Suppressor macrophage treated with lipopolysaccharide for 4 hours (primary cell): ENCODE measurements at places on chromosomes 2 and 18.

DNA sequence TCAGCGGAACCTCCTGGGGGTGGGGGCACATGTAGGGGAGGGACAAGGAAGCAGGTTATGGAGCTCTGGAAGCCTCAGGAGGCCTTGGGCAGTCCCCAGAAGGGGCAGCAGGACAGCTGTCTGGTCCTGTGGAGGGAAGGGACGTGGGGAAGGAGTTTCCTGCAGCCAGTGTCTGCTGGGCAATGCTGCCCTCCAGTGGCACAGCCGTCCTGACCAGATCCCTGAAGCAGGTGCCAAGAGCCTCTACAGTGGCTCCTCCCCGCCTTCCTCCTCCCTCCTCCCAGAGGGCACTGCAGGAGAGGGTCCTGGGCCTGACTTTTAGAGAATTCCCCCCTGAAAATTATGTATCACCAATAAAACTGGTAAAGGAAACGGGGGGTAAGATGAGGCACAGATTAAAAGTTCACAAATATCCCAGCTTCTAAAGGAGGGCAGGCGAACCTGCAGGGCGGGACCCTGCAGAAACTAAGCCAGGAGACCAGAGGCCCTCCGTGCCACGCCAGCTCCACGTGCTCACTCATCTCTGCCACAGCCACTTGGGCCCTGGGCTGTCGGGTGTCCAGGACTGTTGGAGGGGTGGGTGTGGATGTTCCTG lies 258.5 kb downstream of the TWIST2 start:
- no peak for DNase-seq

DNA sequence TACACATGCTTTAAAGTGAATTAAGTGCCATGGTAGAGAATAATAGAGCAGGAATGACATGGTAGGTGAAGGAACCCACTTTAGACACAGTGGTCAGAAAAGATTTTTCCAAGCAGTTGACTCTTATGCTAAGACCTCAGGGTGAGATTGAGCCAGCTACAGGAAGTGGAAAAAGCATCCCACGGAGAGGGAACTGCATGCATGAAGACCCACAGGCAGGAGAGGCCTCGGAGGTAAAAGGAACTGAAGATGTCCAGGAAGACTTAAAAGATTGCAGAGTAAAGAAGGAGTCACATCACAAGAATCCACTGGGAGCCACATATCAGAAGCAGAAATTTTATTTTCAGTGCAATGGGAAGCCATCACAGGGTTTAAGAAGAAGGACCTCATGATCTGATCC lies 499.2 kb upstream of the FAM98A start:
- no peak for DNase-seq

- DNase-seq = no peak
Observed at GRCh38 chr18:28712172-28712571, 535.2 kb upstream of the CDH2 start.

GRCh38 chr2:133171393-133172004 lies 396.8 kb downstream of the NCKAP5 start:
- DNase-seq = peak; percentile 59

DNA sequence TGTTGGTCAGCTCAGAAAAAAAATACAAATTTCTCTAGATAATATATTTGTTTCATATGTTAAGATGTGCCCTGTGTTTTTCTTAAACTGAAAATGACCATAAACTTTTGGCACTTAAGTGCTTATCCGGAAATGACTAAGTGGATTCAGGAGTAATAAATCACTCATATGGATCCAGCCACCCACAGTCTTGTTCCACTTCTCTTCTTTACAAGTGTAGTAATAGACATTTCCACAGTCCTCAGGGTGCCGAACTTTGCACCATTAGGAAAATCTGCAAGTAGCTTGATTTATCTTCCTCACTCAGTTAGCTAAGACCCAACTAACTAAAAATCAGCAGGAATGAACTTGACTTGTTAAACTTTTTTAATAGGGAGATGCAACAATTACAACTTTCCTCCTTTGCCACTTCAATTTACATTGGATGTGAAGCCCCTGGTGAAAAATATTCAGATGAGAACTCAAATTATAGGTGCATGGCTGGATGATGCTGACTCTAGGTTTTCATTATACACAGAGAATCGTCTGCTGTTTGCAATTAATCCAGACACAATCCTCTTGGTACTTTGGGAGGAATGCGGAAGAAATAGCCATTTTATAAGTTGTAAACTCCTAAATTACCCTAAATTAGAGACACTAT lies 322.5 kb downstream of the ARHGAP15 start:
- peak; percentile 80 for DNase-seq

- no peak for DNase-seq
Observed at GRCh38 chr18:39031647-39032046, 1466.0 kb upstream of the CELF4 start.

DNA sequence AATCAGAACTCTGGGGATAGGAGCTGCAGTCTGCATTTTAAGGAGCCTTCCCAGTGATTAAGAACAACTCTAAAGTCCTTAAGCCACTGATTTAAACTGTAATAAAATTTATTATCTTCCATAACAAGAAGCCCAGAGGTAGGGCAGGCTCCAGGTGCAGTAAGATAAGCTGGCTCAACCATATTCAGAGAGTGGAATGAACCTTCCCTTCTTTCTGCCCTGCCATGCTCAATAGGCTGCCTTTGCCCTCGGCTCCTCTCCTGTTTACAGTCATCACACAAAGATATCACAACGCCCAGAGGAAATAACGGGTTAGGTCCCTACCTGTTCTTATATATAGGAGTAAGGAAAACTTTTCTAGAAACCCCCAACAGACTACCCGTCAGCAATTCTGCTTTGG lies 90.5 kb upstream of the CDCA7 start:
- no peak for DNase-seq

- DNase-seq = peak; percentile 20
Observed at GRCh38 chr2:174729797-174730697, 34.2 kb downstream of the CHRNA1 start.

- no peak for DNase-seq
Observed at GRCh38 chr2:125398738-125399524, 1257.0 kb upstream of the GYPC start.

- DNase-seq = no peak
Observed at GRCh38 chr2:43115881-43116280, 110.5 kb downstream of the ZFP36L2 start.

DNA sequence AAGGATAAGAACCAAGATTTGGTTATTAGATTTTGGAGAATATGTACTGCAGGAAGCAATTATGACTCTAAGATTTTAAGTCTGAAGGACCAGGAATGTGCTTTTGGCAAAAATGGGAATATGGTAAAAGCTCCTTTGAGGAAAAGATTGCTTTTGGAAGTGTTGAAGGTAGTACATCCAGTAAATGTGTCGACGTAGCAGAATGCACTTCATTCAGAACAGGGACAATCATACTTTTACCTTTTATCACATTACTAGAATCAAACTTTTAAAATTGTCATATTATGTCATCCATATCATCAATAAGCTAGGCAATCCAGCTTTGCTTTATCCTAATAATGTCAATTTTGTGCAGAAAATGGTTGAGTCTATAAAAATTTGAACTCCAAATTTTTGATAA lies 74.3 kb upstream of the MSTN start:
- DNase-seq = no peak

- DNase-seq = no peak
Observed at GRCh38 chr2:226813148-226813701, 13.6 kb upstream of the IRS1 start.

DNA sequence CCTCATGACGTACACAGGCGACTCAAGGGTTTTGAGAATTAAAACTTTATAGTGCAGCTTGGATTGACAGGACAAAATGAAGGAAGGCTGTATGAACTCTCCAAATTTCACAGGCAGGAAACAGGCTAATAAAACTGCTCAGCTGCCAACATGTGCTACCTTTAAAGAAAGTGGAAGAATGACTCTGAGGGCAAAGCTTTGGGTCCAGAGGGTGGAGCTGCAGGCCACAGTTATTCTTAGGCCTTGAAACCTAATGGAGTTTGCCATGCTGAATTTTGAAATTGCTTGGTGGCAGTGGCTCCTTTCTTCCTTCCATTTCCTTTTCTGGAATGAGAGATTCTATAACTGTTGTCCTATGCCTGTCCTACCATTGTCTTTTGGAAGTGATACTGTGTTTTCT lies 34.8 kb downstream of the HAT1 start:
- DNase-seq = peak; percentile 21

DNA sequence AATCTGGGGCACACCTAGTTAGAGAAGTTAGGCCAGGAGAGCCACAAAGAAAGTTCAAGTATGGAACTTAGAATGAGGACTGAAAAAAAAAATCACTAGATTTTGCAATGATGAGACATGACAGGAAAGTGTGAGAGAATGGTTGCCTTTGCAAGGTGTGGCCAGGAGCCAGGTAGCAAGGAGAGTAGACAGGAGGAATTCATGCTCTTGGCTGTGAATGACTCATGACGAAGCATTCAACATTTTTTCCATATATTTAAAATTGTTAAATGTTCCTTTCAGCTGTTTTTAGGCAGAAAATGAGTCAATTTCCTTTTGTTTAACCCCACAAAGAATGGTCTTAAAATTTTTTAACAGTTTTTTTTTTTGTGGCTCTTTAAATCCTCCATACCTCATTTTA lies 636.9 kb downstream of the PLCL1 start:
- DNase-seq = no peak

DNA sequence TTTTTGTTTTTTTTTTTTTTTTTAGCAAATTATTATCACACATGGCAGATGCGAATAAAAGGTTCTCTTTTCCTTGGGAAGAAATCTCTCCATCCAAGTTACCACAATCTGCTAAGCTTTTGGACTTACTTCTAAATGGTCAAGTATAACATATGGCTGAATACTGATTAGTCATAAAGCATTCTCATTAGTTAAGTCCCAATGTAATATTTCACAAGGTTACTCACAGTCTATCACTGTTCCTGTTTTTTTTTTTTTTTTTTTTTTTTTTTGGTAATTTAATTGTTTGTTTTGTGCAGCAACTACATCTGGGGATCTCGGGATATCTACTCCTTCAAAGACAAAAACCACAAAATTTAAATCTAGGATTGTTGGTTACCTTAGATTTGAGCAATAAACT lies 771.7 kb downstream of the CPS1 start:
- DNase-seq = no peak

DNA sequence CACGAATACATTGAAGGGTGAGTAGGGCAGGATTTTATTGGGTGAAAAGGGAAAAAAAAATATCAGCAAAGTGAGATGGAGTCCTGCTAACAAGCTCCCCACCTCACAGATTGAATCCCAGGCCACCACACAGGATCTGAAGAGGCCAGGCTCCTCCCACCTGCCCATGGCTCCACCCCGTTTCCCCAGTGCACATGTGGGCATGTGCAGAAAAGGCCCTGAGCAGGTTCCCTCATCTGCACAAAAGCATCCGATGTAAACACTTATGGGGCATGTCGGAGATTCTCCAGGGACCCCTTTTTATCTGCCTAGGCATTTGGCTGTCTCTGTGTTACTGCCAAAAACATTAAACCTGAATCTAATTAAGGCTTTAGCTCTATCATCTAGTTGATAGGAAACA lies 35.2 kb downstream of the SKA1 start:
- DNase-seq = no peak

- DNase-seq = no peak
Observed at GRCh38 chr2:107336526-107336925, 450.6 kb upstream of the ST6GAL2 start.

- no peak for DNase-seq
Observed at GRCh38 chr2:198134293-198134955, 330.0 kb downstream of the PLCL1 start.

DNA sequence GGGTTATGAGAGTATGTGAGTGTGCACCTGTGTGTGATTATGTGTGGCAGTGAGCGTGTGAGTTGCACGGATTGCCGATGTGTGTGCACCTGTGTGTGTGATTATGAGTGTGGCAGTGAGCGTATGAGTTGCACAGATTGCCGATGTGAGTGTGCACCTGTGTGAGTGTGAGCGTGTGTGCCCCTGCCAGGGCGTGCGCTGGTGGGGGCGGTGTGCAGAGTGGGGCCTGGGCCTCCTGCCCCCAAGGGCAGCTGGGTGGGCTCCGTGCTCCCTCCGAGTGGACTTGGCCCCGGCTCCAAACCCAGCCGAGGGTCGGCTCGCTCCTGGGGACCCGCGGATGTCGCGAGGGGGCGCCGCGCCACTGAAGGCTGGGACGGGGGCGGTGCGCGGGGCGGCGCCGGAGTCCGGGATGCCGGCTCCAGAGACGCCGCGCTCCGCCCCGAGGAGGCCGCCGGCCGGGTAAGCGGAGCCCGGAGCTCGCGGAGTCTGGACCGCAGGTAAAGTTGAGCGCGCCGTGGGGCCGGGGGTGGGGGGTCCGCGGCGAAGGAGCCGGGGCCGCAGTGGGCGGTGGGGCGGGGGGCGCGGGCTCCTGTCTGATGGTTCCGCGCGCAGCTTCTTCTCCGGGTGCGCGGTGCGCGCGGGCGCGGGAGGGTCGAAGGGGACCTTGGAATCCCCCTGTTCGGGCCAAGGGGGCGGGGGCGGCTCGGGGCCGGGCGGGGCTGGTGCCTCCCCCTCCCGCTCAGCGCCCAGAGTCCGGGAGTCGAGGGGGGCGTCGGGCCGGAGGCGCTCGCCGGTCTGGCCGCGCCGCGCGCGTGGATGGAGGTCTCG lies at the start of gene KCNG2:
Gene KCNG2, plus strand, starts transcription at position 421 of the 828 bp plus-strand sequence. CDS start 65,730 bp downstream, outside the sequence.
- peak; percentile 33 for DNase-seq

DNA sequence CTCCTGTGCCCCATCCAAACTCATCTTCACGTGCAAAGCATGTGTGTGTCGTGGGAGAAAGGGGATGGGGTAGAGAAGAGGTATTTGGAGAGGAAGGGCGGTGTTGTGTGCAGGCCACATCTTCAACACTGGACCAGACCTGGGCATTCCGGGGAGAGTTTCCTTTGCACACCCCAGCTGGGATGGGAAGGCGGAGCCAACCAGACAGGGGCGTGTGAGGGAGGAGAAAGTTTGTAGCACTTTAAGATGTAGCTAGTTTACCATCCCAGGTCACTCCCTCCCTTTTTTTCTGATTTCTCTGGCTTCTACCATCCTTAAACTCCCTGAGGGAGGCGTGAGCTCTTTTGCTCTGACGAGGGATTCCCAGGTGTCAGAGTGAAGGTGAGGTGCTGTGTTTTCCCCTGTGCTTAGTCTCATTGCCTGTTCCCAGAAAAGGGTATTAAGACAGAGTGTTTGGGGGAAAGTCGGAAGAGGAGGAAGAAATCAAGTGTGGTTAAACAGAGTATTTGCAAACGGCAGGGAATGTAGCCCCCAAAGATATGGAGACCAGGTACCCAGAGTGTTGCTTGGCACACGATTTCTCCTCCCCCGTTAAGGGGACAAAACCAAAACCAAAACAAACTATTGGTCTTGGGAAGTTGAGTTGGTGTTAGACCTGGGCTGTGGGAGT lies 1.6 kb downstream of the SETBP1 start:
- no peak for DNase-seq

DNA sequence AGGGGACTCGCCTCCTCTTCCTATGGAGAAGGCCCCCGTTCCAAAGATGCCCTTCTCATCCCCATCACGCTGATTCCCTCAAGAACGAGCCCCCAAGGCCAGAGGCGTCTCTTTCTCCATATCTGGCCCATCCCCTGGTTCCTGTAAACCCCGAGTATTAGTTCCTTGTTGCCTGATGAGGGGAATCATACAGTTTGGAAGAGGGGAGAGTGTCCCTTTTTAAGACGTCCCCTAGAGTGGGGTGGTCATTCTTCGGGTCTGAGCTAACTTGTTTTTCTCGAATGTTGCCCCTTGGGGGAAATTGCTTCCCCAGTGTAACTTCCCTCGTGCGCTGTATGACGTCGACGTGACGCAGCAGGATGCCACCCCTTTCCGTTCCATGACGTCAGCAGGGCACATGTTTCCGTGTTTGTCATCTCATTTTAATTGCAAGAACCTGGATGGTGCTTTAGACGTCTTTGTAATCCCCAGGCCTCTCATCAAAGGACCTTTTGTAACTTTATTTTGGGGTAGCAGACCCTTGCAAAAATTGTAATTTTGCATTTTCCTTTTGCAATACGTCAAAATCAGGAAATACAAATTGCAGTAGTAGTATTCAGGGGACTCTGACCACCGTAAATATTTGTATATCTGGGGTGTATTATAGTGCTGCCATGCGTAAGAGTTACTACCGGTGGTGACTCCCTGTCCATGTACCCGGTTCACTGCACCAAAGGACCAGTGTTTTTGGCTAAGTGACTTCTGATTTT lies 569 bp downstream of the BABAM2 start:
- DNase-seq = peak; percentile 95
